Hippocampal formation (tissue), 2 donors: ENCODE measurements at places on chromosomes 1 and 21.

DNA sequence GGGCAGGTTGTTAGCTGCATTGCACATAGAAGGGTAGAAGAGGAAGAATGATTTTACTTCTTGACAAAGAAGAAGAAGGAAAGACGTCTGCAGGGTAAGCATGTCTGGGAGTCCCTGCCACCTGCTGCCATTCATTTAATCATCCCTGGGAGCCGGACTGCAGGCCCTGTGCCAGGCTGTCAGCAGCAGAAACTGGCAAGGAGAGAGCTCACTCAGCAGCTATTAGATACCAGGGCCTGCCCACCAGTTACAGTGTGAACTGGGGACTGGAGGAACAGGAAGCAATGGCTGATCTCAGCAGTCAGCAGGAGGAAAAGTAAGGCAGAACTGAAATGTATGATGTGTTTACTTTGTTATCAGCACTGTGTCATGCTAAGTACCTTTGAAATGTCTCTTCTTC lies 75.7 kb upstream of the C1orf87 start:
- DNase-seq, result peak; percentile 10

- no peak for DNase-seq
Observed at GRCh38 chr1:197440715-197441114, 172.7 kb downstream of the CRB1 start.

DNA sequence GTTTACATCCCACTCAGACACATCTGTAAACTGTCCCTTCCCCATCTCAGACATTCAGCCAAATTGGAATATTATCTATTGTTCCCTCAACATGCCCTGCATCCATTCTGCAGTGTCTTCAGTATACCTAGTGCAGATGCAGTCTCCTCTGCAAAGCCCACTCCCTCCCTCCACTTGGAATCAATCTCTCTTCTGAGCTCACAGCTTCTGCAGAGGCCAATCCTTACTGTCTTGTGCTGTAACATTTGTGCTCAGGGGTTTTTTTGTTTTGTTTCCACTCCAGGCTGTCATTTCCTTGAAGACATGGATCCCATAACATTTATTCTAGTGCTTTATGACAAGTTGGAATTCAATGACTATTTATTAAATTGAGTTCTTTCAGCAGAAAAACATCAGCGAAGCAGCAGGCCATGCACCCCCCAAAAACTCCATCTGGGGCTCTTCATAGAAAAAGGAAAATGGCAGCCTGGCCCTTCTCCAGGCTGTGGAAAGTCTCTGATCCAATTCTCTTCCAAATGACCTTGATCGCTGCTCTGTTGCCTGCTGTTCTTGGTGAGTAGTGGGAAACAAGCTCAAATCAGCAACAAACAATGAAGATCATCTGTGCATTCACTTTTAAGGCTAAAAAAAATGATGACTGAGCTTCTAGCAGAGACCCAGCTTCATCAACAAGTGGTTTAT lies 8.7 kb downstream of the C4BPA start:
- DNase-seq, result no peak

GRCh38 chr1:156384007-156384406 lies 15.0 kb downstream of the RHBG start:
- DNase-seq, result no peak

GRCh38 chr21:45555557-45556301 lies 13.5 kb upstream of the SLC19A1 start:
- peak; percentile 26 for DNase-seq

DNA sequence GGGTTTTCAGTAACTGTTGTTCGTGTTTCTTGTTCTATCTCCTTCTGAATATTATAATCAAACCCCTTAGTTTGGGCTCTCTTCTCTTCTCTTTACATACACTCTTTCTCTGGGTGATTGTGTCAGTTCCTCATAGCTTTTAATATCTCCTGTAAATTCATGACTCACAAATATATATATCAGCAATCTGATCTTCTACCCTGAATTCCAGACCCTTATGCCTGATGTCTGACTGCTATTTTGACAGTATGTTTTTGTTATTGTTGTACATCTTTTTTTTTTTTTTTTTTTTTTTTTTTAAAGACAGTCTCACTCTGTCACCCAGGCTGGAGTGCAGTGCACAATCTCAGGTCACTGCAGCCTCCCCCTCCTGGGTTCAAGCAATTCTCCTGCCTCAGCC lies 70.8 kb upstream of the MPC2 start:
- no peak for DNase-seq

GRCh38 chr1:3598051-3598491 lies 13.2 kb downstream of the MEGF6 start:
- DNase-seq, result no peak

- DNase-seq, result no peak
Observed at GRCh38 chr1:245606157-245606725, 451.5 kb downstream of the KIF26B start.

GRCh38 chr1:214337511-214337910 lies 56.6 kb downstream of the SMYD2 start:
- DNase-seq, result no peak

DNA sequence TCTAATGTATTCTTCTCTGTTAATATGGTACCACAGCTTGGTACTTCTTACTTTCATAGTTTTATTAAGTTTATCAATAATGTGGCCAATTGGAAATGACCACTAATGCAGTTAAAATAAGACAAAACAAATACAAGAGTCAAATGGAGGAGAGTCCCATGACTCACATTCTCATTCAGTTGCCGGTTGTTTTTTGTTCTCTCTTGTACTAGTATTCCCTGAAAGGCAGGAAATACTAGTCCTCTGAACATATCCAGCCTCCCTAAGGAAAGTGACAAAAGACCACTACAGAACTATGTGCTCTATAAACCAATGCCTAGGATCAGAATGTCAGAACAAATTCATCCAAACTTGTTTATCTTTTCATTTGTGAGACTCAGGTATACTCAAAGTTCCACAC lies 165.2 kb upstream of the SAMSN1 start:
- no peak for DNase-seq

GRCh38 chr1:87144981-87145380 lies 183.7 kb upstream of the LMO4 start:
- no peak for DNase-seq

DNA sequence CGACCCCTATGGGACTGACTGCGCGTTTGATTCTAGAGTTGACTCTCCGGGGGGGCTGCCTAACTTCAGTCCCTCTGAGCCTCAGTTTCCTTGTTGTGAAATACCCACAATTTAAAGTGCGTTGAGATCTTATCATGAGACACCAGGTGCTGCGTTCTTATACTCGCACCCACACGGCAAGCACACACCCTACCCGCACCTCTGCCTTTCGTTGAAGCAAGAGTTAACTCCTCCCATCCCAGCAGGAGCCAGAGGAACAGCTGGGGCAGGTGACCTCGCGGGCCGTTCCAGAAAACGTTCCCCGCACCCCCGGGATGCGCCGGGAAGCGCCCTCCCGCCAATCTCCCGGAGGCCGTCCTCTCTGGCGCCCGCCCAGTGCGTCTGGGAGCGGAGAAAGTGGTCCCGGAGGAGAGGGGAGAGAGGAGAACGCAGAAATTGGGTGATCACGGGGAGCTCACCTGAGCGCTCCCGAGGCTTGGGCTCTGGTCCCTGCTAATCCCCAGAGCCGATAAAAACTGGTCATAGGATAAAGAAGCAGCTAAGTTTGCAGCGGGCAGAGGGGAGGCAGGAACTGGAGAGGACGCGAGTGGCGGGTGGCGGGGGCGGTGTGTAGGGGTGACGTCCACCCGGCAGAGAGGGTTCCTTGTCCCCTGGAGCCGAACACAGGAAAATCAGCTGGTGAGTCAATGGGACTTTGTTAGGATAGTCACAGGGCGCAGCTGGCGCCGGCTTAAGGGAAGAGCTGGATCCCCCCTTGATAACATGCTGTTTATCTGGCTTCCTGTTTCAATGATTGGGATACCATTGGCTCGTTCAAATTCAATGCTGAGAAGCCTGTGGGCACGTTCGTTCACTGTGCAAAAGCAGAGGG lies 869 bp downstream of the NAV1 start:
- peak; percentile 74 for DNase-seq

DNA sequence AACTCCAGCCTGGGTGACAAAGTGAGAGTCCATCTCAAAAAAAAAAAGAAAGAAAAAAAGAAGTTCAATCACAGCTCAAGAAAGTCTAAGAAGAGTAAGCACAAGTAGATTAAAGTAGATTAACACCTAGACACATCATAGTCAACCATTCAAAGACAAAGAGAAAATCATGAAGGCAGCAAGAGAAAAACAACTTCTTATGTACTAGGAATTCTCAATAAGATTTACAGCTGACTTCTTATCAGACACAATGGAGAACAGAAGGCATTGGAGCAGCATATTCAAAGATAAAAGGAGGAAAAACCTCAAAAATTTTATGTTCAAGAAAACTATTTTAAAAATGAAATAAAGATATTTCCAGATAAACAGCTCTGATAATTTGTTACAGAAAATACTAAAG lies 147.3 kb downstream of the LBR start:
- no peak for DNase-seq

DNA sequence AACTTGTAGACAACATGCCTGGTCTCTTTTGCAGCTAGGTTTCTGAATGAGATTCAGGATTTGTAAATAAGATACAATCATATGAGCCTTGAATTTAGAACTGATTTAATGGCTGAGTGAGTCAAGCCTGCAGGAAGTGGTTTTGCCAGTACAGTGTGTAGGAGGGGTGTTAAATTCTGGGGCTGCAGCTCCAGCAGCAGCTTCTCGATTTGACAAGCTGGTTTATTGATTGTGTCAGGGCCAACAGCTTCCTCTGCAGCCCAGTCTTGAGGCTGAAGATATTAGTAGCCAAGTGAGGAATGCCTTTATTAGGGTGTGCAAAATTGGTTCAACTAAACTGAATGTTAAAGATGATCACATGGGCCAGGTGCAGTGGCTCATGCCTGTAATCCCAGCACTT lies 11.5 kb upstream of the PLA2G5 start:
- DNase-seq, result peak; percentile 46

GRCh38 chr1:230631477-230631876 lies 10.8 kb upstream of the COG2 start:
- no peak for DNase-seq
